Psoas muscle (tissue), 8 donors: ENCODE measurements at places on chromosomes 5 and 9. TPM values are rescaled to one million over a fixed set of nuclear protein-coding genes. Genes with fewer than 3 reads are reported as not detected.

The ADAMTS19 gene
- total RNA-seq: 0.52 TPM

DNA sequence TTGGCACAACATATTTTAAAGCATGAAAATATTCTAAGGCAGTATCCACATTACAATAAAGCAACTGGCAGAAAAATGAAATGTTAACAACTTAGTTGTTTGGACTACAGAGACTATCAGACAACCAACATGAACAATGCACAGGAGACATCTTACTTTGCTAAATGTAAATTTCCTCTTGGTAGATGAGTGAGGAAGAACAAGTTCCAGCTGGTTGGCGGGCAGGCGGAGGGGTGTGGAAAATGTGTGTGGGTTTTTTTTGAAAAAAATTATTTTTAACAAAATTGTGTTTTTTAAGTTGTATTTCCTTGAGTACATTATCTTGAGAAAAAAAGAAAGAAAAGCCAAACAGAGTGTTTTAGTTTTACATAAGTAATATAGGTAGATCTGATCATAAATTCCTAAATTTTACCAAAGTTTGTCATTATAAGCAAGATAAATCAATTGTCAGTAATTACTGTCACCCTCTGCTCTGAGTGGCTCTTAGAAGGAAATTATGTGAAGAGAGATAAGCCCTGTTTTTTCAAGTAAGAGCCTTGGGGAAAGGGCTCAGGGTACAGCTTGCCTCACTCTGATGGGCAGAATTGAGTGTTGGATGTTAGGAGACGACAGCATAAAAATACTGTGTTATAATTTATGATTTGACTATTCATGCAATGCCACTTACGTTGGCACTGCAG is 42.5 kb downstream of the TMEM167A start:
- DNase-seq: no peak
- H3K36me3 ChIP-seq: no peaks in the 10 kb centered on the region
- H3K4me3 ChIP-seq: no peak overlapping the region
- no peaks in the 10 kb centered on the region for H3K27me3 ChIP-seq
- peaks cover 5% of the 10 kb centered on the region for H3K4me1 ChIP-seq
- H3K27ac ChIP-seq: no peak overlapping the region

The ACTBL2 gene
- not detected for total RNA-seq

GRCh38 chr5:50352382-50352781 is 88.7 kb downstream of the EMB start:
- no peaks in the 10 kb centered on the region for H3K4me1 ChIP-seq
- H3K36me3 ChIP-seq: no peaks in the 10 kb centered on the region
- H3K4me3 ChIP-seq: no peak overlapping the region

DNA sequence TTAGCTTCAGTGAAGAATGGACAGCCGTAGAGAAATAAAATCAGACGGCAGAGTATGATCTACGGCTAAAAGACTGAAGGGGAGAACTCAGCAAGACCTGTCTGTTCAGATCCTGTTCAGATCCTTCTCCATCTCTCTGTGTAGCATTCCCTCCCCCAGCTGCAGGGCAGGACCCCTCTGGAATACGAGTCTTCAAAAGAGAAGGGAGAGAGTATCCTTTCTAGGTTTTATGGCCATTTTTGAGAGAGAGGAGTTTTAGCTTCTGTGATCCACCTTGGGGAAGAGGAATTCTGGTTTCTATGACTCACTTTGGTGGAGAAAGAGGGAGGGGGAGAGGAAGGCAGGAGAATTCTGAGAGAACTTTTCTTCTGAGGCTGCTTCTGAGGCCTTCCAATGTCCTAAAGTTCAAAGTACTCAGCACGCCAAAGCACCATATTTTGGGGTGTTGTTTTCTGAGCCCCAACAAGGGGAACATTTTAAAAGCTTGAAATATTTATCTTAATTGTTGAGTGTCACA is 194.4 kb upstream of the TLE4 start:
- H3K27ac ChIP-seq: no peak overlapping the region
- H3K36me3 ChIP-seq: no peaks in the 10 kb centered on the region
- no peaks in the 10 kb centered on the region for H3K4me1 ChIP-seq
- no peaks in the 10 kb centered on the region for H3K27me3 ChIP-seq

The SPARC gene
- 447 TPM for total RNA-seq

The TARS1 gene
- total RNA-seq: 50.8 TPM

- H3K4me3 ChIP-seq: no peak overlapping the region
- peaks cover 30% of the 10 kb centered on the region for H3K4me1 ChIP-seq
- DNase-seq: peak; percentile 75
- H3K36me3 ChIP-seq: no peaks in the 10 kb centered on the region
- no peaks in the 10 kb centered on the region for H3K27me3 ChIP-seq
Observed at GRCh38 chr9:134210908-134211810, 46.8 kb upstream of the RNU6ATAC start.

The SLC46A2 gene
- not detected for total RNA-seq

GRCh38 chr5:156920042-156920860 is 42.8 kb downstream of the TIMD4 start:
- H3K4me1 ChIP-seq: no peaks in the 10 kb centered on the region
- H3K36me3 ChIP-seq: no peaks in the 10 kb centered on the region
- no peaks in the 10 kb centered on the region for H3K27me3 ChIP-seq
- H3K27ac ChIP-seq: no peak overlapping the region
- DNase-seq: no peak
- H3K4me3 ChIP-seq: no peak overlapping the region

The DOK3 gene
- 3.3 TPM for total RNA-seq

GRCh38 chr5:113336975-113337374 is 97.8 kb downstream of the TSSK1B start:
- no peaks in the 10 kb centered on the region for H3K4me1 ChIP-seq
- H3K36me3 ChIP-seq: no peaks in the 10 kb centered on the region
- DNase-seq: peak; percentile 22

GRCh38 chr5:67401172-67401571 is 204.6 kb upstream of the CD180 start:
- H3K27me3 ChIP-seq: no peaks in the 10 kb centered on the region
- no peaks in the 10 kb centered on the region for H3K36me3 ChIP-seq
- no peak for DNase-seq
- peaks cover 7% of the 10 kb centered on the region for H3K4me1 ChIP-seq
- H3K4me3 ChIP-seq: no peak overlapping the region
- H3K27ac ChIP-seq: no peak overlapping the region

DNA sequence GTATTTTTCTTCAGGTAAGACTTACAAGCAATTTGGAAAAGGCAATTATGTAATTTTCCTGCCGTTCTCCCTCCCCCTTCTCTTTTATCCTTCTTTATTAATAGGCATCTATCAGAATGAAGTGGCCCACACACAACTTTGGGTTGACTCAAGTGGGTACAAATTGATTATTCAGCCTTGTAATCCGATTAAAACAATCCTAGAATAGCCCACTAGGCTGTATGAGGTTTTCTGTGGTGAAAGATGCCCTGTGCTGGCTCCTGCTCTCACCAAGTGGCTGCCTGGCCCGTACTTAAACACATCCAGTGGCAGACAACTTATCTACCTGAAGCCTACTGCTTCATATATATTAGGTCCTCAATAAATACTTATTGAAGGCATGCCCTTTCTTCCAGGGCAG is 177.3 kb upstream of the C9orf72 start:
- no peak overlapping the region for H3K4me3 ChIP-seq
- no peaks in the 10 kb centered on the region for H3K4me1 ChIP-seq
- no peak for DNase-seq
- no peaks in the 10 kb centered on the region for H3K36me3 ChIP-seq
- no peaks in the 10 kb centered on the region for H3K27me3 ChIP-seq
- H3K27ac ChIP-seq: no peak overlapping the region

DNA sequence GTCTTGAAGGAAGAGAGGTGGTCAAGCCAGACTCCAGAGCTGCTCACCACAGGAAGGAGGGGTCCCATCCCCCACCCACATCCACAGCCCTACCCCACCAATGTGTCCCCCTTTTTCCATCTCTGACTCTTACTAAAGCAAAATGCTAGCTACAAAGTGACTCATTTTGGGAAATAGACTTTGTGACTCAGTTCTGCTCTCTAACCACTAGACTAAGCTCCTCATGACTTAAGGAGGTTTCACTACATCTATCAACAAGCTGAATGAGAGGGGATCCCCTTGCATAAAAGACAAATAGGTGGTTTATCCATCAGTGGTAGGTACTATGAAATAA is 35.1 kb upstream of the ADRB2 start:
- no peak overlapping the region for H3K4me3 ChIP-seq
- no peaks in the 10 kb centered on the region for H3K4me1 ChIP-seq
- H3K27ac ChIP-seq: no peak overlapping the region
- H3K27me3 ChIP-seq: no peaks in the 10 kb centered on the region
- H3K36me3 ChIP-seq: no peaks in the 10 kb centered on the region

DNA sequence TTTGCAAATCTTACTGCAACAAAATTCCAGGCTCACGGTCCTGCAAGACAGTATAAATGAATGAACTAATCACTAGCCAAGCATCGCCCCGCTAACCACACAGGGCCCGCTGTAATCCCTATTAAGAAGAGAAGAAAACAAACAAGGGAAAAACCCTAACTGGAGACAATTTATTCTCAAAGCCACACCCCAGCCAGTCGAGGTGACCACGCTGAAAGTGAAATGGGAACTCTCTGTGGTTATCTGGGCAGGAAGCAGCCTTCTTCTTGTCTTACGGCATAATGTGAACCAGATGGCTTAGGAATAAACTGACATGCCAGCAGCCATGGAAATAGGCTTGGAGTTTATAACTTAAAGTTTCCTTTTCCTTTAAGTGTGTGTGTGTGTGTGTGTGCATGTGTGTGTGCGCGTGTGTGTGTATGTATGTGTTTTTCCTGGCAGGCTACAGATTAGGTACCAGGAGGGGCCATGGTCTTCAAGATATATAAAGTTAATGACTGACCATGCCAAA is 120.2 kb downstream of the SEMA6A start:
- DNase-seq: no peak
- no peaks in the 10 kb centered on the region for H3K27me3 ChIP-seq
- H3K4me3 ChIP-seq: no peak overlapping the region
- no peak overlapping the region for H3K27ac ChIP-seq
- H3K4me1 ChIP-seq: no peaks in the 10 kb centered on the region

The ST8SIA4 gene
- total RNA-seq: 0.77 TPM

DNA sequence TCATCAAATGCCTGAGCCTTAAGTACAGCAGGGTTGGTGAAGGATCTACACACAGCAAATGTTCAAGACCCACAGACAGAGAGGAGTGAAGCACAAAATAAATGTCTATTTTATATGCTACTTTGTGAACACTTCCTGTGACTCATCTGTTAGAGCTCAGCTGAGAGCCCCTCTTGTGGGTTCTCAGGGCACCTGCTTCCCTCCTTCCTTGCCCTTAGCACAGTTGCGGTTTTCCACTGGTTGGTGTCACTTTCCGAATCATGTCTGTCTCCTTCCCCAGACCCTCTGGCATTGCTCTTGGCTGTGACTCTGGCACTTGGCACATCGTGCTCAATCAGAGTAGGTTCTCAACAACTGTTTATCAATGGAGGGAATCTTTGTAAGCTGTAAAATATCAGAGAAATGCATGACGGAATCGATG is 128.5 kb upstream of the STC2 start:
- H3K4me3 ChIP-seq: no peak overlapping the region
- H3K27me3 ChIP-seq: no peaks in the 10 kb centered on the region
- peaks cover 64% of the 10 kb centered on the region for H3K4me1 ChIP-seq
- no peak for DNase-seq

DNA sequence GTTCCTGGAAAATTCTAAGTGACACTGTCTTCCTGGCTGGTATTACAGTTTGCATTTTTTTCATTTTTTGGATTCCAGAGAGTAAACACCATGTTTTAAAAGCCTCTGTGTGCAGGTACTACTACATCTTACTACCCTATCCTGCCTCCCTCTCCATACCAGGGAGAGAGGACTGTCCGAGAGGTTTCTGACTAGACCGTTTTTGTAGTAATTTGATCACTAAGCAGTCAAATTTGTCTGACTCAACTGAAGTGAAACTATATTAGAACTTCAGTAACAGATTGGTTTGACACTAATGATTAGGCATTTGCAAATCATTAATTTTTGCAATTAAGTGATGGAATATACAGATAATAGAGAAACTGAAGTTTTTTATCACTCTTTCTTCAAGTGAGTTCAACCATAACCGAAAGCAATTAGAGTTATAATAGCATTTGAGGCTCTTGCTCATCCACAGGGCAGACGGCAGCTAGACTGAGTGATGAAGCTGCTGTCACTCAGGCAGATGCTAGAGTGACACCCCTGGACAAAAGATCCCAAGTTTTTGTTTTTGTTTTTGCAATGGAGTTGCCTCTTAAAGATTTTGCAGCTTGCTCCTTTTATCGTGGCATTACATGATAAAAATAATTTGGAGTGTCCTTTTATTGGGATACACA is 44.3 kb downstream of the SMARCA2 start:
- peaks cover 97% of the 10 kb centered on the region for H3K36me3 ChIP-seq
- H3K27me3 ChIP-seq: no peaks in the 10 kb centered on the region

DNA sequence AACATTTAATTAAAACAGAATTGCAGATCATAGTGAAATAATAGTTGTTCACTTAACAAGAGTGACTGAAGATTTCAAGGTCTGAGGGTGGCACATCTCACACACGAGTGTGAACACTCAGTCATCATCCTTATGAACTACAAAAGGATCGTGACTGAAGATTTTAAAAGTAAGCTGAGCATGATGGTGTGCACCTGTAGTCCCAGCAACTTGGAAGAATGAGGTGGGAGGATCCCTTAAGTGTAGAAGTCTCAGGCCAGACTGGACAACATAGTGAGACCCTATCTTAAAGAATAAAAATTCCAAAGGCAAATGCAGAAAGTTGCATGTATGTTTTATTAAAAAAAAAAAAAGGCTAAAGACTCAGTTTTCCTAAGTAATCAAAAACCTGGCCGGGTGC is 22.4 kb upstream of the ATP6V1G1 start:
- H3K27ac ChIP-seq: no peak overlapping the region
- no peaks in the 10 kb centered on the region for H3K4me1 ChIP-seq
- no peaks in the 10 kb centered on the region for H3K36me3 ChIP-seq
- no peak overlapping the region for H3K4me3 ChIP-seq
- DNase-seq: no peak

DNA sequence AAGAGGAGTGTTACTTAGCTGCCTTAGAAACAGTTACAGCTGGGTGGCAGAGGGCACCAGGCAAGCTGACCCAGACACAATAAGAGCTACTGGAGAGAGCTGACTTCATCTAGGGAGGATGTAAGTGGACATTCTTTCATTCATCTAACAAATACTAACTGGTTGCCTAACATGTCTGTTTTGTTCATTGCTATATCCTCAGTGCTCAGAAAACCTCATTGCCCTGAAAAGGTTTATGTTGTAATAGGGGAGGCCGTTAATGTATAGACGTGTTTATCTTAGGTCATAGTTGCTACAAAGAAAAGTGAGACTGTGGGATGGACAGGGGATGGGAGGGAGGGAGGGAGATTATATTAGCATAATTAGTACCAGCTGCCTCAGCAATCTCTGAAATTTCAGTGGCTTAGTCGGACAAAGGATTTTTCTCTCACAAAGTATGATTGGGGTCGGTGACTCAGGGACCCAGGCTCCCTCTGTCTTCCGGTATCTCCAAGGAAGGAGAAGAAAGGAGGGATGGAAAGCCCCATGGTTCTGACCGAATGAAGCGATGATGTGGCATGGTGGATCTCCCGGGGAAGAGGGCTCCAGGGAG is 2.6 kb upstream of the SNX18 start:
- no peak overlapping the region for H3K27ac ChIP-seq
- no peak overlapping the region for H3K4me3 ChIP-seq
- peaks cover 9% of the 10 kb centered on the region for H3K4me1 ChIP-seq
- H3K36me3 ChIP-seq: no peaks in the 10 kb centered on the region
- no peaks in the 10 kb centered on the region for H3K27me3 ChIP-seq

- H3K4me1 ChIP-seq: no peaks in the 10 kb centered on the region
- H3K27ac ChIP-seq: no peak overlapping the region
- H3K27me3 ChIP-seq: no peaks in the 10 kb centered on the region
Observed at GRCh38 chr5:178463321-178464155, 126.7 kb downstream of the COL23A1 start.

GRCh38 chr9:128629852-128630545 is 26.6 kb downstream of the DYNC2I2 start:
- H3K4me3 ChIP-seq: no peak overlapping the region
- peaks cover 8% of the 10 kb centered on the region for H3K36me3 ChIP-seq
- no peak overlapping the region for H3K27ac ChIP-seq
- H3K27me3 ChIP-seq: no peaks in the 10 kb centered on the region
- DNase-seq: no peak
- peaks cover 21% of the 10 kb centered on the region for H3K4me1 ChIP-seq

The FBXO38 gene
- total RNA-seq: 31.4 TPM
